Natural killer cell treated with Interleukin-12 subunit alpha and Interleukin-12 subunit beta and Interleukin-15 and Interleukin-18, amount 100 ng/mL, for 72 hours (primary cell): ENCODE measurements at places on chromosomes 3 and 15. TPM values are rescaled to one million over a fixed set of nuclear protein-coding genes. Genes with fewer than 3 reads are reported as not detected.

DNA sequence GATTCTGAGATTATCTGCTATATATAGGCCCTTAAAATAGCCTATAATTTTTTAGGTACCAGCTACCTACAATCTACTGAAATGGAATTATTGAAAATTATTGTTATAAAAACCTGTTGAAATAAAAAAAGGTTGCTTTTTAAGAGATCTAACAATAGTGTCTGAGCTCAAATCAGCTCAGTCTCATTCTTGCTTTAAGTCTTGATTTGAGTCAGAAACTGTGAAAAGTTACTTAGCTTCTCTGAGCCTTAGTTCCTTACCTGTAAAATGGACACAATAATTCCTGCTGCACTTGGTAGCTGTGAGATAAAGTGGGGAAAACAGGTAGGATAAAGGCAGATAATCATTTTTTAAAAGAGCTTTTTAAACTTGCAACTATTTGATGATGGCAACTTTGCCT is 118.8 kb upstream of the UBE2E2 start:
- no peaks in the 10 kb centered on the region for H3K36me3 ChIP-seq
- peaks cover 12% of the 10 kb centered on the region for H3K4me1 ChIP-seq
- no peak overlapping the region for H3K4me3 ChIP-seq
- DNase-seq, result no peak

DNA sequence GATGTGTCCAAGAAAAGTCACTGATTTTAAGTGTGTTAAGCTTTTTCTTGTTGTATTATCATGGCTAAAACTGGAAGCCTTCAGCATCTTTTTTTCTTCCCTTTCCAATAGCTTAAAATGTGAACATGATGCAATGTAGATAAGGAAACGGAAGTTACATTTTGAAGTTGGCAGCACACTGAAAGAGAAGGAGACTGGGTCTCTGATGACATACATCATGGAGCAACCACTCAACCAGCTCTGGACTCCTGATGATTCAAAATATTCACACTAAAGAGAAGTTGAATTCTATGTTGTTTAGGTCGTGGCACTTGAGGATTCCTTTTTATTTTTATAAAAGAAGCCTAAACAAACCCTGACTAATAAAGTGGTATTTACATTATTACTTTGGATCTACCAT is 488.3 kb upstream of the ALCAM start:
- no peaks in the 10 kb centered on the region for H3K36me3 ChIP-seq
- no peak overlapping the region for H3K27ac ChIP-seq
- DNase-seq, result no peak
- no peak overlapping the region for H3K4me3 ChIP-seq
- no peaks in the 10 kb centered on the region for H3K27me3 ChIP-seq

DNA sequence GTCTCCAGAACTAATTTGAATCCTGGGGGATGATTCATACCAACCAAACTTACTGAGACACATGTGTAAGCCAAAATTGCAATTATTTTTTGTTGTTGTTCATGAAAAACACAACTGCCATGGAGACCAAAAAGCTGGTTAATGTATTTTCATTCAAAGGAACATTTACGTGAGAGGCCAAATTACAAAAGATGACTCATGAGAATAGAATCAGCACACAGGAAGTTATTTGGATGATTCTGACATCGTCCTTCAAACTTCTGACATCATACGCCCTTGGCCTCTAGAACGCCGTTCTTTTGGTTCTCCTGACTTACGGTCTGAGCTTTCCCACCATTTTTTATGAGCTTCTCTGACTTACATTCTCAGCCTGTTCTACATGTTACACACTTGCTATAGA is 3.0 kb upstream of the ZNF280D start:
- DNase-seq, result no peak
- peaks cover 1% of the 10 kb centered on the region for H3K27me3 ChIP-seq
- no peak overlapping the region for H3K27ac ChIP-seq
- no peaks in the 10 kb centered on the region for H3K36me3 ChIP-seq
- no peak overlapping the region for H3K4me3 ChIP-seq
- peaks cover 14% of the 10 kb centered on the region for H3K4me1 ChIP-seq

GRCh38 chr15:70308735-70309434 is 211.2 kb upstream of the TLE3 start:
- peak overlapping the region; percentile 51 for H3K4me3 ChIP-seq
- H3K27ac ChIP-seq, result peak overlapping the region; percentile 48

GRCh38 chr3:60262546-60262945 is 988.7 kb downstream of the FHIT start:
- no peaks in the 10 kb centered on the region for H3K4me1 ChIP-seq
- DNase-seq, result no peak
- H3K27ac ChIP-seq, result no peak overlapping the region
- H3K36me3 ChIP-seq, result no peaks in the 10 kb centered on the region

GRCh38 chr3:13274551-13275332 is 145.4 kb downstream of the NUP210 start:
- H3K4me1 ChIP-seq, result no peaks in the 10 kb centered on the region
- H3K4me3 ChIP-seq, result no peak overlapping the region
- H3K27ac ChIP-seq, result no peak overlapping the region
- no peak for DNase-seq
- no peaks in the 10 kb centered on the region for H3K36me3 ChIP-seq

DNA sequence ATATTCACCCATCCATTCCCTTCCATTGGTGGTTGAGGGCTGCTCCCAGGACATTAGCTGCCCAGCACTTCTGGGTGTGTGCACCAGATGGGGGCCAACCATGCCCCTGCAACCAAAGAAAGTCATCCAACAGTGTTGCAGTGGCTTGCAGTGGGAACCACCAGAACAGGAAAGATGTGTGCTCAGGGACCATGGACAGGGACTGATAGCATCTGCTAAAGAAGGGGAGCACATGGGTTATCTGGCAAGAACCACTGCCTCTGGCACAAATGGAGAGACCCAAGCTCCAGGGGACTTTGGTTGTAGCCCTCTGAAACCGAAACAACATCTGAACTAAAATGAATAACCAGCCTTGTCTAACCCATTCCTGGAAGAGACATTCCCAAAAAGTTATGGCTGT is 8.1 kb downstream of the DCLK3 start:
- no peak overlapping the region for H3K4me3 ChIP-seq
- no peak for DNase-seq

- no peak overlapping the region for H3K4me3 ChIP-seq
- H3K36me3 ChIP-seq, result no peaks in the 10 kb centered on the region
- peaks cover 9% of the 10 kb centered on the region for H3K27me3 ChIP-seq
- no peaks in the 10 kb centered on the region for H3K4me1 ChIP-seq
- no peak overlapping the region for H3K27ac ChIP-seq
These were observed 23.6 kb downstream of the DUT start for GRCh38 chr15:48354694-48355303.

DNA sequence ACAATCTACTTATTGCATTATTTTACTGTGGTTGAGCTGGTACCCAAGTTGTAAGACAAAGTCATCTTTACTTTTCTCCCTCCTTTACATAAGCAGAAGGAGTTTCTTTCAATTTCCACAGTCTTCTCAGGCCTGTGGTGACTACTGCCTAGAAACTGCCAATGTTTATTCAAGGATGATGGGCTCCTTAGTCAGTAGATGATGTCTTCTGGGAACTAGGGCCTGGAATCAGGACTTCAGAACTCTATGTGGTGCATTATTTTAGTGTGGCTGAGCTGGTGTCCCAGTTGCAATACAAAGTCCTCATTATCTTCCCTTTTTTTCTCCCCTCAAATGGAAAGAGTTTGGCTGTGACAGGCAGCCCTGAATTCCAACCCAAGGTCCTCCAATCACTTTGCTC is 1762.5 kb downstream of the SI start:
- H3K36me3 ChIP-seq, result peaks cover 6% of the 10 kb centered on the region
- H3K27me3 ChIP-seq, result no peaks in the 10 kb centered on the region
- H3K4me3 ChIP-seq, result no peak overlapping the region
- no peak overlapping the region for H3K27ac ChIP-seq
- no peak for DNase-seq

GRCh38 chr3:3023111-3023745 is 86.9 kb downstream of the IL5RA start:
- no peak overlapping the region for H3K27ac ChIP-seq
- H3K4me3 ChIP-seq, result no peak overlapping the region
- no peak for DNase-seq
- H3K36me3 ChIP-seq, result no peaks in the 10 kb centered on the region
- peaks cover 6% of the 10 kb centered on the region for H3K4me1 ChIP-seq

DNA sequence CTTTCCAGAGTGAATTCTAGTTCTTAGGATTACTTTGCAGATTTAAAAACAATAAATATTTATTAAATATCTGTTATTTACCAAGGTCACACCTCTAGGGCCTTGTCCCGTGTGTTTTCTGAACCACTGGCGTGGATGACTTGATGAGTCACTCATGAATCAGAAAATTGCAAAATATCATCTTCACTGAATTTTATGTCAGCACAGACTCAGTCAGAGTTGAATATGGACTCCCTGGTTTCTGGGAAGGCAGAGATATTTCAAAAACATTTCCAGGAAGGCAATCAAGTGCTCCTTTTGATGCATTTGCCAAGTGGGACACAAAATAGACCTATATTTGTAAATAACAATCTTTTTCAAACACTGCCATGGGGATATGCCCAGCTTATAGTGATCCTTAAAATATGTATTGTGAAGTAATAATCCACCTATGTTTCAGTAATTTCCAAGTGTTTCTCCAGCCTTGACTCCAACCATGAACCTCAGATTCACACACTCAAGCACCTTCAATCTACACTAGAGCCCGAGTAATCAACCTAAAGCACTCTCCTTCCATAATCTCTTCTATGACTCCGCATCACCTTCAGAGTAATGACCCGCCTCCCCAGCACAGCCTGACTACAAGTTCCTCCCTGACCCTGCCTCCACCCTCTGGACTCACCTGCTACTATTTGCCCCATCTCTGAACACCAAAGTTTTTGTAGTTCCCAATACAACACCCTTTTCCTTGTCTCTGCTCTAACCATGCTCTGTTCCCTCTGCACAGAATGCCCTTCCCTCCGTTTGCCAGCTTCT is 24.3 kb downstream of the DPH3 start:
- H3K36me3 ChIP-seq, result no peaks in the 10 kb centered on the region
- H3K27me3 ChIP-seq, result no peaks in the 10 kb centered on the region
- peak overlapping the region; percentile 15 for H3K27ac ChIP-seq
- peak overlapping the region; percentile 51 for H3K4me3 ChIP-seq
- no peak for DNase-seq
- peaks cover 9% of the 10 kb centered on the region for H3K4me1 ChIP-seq

DNA sequence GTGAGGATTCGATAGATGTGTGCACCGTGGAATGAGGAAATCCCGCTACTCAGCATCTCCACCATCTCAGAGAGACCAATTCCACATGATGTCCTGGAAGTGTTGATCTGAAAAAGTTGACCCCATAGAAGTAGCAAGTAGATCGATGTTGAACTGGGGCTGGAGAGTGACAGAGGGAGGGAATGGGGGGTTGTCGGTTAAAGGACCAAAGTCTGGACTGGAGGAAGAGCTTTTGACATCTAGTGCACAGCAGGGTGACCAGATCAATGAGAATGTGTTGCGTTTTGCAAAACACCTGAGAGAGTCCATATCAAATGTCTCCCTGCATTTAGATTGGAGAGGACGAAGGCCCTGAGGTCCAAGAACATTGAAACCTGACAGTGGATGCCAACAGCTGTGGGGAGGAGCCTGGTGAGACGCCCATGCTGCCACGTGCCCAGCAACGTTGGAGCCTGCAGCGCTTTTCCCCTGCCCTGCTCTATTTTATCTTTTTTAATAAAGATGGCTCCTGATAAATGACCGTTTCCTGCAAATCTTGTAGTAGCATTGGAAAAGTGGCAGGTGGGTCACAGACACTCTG is 30.1 kb upstream of the RPL32 start:
- H3K4me1 ChIP-seq, result peaks cover 25% of the 10 kb centered on the region
- H3K4me3 ChIP-seq, result peak overlapping the region; percentile 79
- peaks cover 13% of the 10 kb centered on the region for H3K27me3 ChIP-seq
- no peak for DNase-seq
- no peaks in the 10 kb centered on the region for H3K36me3 ChIP-seq

GRCh38 chr15:77733579-77734300 is 101.0 kb upstream of the LINGO1 start:
- H3K27me3 ChIP-seq, result peaks cover 8% of the 10 kb centered on the region
- no peak overlapping the region for H3K27ac ChIP-seq
- DNase-seq, result no peak
- no peak overlapping the region for H3K4me3 ChIP-seq
- no peaks in the 10 kb centered on the region for H3K36me3 ChIP-seq
- no peaks in the 10 kb centered on the region for H3K4me1 ChIP-seq

DNA sequence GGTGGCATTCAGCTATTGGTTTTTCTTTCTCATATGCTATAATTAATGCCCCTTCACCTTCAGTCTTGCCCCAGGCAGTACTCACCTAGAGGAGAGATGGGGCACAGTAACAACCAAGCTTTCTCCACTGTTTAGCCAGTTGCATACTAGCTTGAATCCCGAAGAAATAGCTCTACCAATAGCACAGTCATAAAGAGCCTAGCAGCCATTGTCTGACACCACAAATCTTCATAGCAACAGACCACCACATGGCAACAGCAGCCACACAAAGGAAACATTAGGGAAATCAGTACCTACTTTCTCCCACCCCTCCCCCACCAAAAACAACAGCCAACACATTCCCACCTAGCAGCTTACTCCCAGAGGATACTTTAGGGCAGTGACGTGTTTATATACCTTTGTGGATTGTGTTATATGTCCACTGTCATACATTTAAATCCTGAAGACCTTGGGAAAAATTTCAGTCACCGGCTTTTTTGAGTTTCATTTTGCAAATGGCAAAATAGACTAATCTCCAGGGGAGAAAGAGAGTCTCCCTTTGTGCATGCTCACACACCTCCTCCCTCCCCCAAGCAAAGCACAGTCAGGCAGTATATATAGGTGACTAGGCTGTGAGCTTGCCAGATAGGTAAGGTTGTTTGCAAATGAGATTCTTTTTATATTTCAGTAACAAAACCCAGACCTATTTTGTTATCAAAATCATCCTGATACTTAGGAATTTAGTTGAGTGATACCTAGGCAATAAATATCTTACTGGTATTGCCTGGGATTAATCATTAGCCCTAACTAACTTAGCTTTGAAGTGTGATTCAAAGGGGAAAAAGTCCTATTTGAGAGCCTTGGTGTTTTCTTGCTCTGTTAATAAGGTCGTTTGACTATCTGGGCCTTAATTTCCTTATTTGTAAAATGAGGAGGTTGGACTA is 140.6 kb downstream of the RBPMS2 start:
- no peaks in the 10 kb centered on the region for H3K27me3 ChIP-seq
- peak overlapping the region; percentile 92 for H3K4me3 ChIP-seq
- H3K4me1 ChIP-seq, result peaks cover 59% of the 10 kb centered on the region
- H3K36me3 ChIP-seq, result peaks cover 7% of the 10 kb centered on the region
- no peak for DNase-seq
- H3K27ac ChIP-seq, result peak overlapping the region; percentile 76

The TRH gene
- not detected for total RNA-seq

The C3orf20 gene
- total RNA-seq, result 0.93 TPM

The LRRC34 gene
- 0.38 TPM for total RNA-seq

The HYAL1 gene
- total RNA-seq, result 0.26 TPM

The SI gene
- not detected for total RNA-seq

The CCR8 gene
- not detected for total RNA-seq

The TRIM59 gene
- total RNA-seq, result 22.6 TPM

The CACNA2D3 gene
- total RNA-seq, result not detected

The EBLN2 gene
- total RNA-seq, result 10.3 TPM

The CA12 gene
- total RNA-seq, result not detected

The IGDCC3 gene
- total RNA-seq, result not detected
